ENCODE measurements at places on chromosomes 16 and 17.

DNA sequence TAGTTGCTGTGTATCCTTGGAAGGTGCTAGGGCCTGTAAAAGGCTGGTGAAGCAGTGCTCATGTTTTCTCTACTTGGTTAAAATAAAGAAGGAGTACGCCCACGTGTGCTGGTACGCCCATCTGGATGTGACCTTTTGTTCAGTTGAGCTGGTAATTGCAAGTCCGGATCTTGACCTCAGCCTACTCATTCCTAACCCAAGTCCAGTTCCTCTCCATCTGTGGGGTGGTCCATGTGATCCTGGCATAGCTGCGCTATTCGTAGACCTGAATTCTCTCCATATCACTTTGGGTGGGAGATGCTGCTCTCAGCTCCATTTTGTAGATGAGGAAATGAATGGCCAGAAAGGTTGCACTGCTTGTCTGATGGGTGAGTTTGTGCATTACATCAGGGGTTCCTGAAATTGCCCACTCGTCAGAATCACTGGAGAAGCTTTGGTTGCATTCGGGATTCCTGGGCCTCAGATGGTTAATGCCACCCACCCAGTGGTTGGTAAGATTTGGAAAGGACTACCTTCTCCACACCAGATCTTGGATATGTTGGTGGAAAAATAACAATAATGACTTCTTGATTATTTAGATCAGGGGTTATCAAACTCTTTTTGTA, 328.8 kb downstream of the CPPED1 start:
- no peak for DNase-seq

GRCh38 chr16:78800523-78800922, 701.1 kb downstream of the WWOX start:
- no peak for DNase-seq

- peak; percentile 83 for DNase-seq
Measured at GRCh38 chr17:48074322-48075081, 26.3 kb downstream of the NFE2L1 start.

GRCh38 chr16:35011-35677, 18.3 kb downstream of the POLR3K start:
- DNase-seq = peak; percentile 10

All from midbrain (tissue), 1 donor.